ENCODE measurements at places on chromosomes 12 and 14.
A peak's percentile ranks its signal among the peaks of the same experiment; 100 is the strongest.

GRCh38 chr12:58321414-58321813 lies 380.0 kb downstream of the ATP23 start:
- DNase-seq = no peak

DNA sequence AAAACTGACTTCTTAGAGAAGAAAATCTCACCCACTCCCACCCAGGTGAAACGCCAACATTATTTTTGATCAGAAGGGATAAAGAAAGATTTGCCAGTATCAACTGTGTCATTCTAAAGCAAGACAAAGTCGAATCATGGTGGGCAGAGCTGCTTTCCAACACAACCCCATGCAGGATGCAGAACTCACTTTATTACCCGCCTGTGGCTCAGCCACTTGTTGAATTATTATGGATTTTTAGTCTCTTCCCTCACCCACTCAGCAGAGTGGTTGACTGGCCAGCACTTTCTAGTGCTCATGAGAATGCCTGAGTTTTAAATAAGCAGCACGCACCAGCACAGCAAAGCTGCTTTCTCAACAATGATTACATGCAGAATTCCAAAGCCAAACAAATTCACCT lies 32.1 kb downstream of the CRACR2A start:
- no peak for DNase-seq

GRCh38 chr12:50353869-50354593 lies 42.4 kb downstream of the FAM186A start:
- DNase-seq = peak; percentile 28

DNA sequence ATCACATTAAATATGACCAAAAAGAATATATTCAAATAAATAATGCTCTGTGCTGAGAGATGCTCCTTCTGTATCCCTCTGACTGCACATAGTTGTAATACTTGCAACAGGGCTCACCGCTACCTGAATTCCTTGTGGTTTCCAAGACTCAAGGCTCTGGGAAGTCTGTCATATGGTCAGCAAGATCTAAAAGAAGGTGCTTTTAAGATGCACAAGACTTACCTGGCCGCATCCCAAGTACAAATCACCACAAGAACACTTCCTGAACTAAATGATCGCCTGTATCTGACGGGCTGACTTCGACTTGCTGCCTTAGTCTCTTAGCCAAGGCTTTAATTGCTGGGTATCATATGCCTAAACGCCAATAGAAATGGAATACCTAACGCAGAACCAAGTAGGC lies 67.2 kb downstream of the HECTD4 start:
- DNase-seq = peak; percentile 35

DNA sequence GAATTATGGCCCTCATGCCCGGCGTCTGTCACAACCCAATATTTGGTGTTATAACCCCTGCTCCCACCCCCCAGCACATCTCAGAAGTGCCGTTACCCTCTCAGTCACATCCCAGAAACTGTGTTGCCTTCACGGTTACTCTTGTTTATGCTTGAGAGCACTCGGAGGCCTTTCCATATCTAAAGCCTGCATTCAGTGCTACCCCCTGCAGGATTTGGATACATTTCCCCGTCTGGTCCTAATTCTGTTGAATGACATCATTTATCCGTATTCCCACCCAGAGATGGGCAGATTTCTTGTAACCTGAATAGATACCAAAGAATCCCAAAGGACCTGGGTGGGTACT lies 19.1 kb upstream of the FOS start:
- peak; percentile 72 for DNase-seq

- no peak for DNase-seq
These were observed 31.9 kb upstream of the TC2N start for GRCh38 chr14:91899213-91899612.

- DNase-seq = no peak
These were observed 66.8 kb upstream of the SLCO1C1 start for GRCh38 chr12:20628226-20628787.

DNA sequence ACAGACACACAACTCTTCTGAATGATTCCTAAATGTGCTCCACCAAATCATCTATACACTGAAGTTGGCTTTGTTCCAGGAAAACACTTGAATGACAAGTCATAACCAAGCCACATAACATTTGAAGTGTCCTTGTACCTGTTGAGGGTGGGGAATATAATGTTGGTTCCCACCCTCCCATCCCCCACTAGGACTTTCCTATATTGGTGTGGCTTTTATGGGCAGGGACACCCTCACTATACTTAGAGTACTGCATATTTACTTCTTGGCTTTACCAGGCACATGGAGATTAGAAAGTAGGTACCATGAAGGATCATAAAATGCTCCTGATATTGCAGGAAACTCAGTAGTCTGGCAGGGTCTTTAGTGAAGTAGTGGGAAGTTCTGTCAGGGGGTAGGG lies 9.7 kb upstream of the BHLHE41 start:
- DNase-seq = no peak

DNA sequence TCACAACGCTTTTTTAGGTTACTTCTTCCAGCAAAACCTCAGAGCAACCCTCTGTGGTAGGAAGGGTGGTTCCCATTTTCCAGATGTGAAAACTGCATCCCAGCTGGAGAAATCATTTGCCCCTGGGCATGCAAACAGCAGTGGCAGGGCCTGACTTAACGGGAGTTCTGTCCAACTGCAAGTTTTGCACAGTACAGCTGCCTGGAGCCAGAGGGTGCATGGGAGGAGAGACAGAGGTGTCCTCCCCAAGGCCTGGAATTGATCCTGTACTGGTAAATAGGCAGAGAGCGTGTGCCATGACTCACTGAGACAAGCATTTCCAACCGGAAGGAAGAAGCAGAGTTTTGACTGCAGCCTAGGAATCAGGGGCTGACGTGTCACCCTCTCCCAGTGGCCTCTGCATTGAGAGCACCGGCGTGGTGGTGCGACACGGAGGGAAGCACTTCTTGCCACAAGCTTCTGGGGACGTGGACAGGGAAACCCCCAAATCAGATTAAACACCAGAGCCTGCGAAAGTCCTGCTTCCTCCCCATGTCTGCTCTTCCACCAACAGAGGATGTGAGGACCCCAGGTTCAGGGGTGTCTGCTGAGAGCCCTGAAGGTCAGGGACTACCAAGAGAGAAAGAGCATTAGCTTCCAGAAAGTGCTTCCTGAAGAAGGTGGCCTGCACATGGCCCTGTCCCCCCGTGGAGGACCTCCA lies 19.0 kb upstream of the SERPINA4 start:
- peak; percentile 80 for DNase-seq

GRCh38 chr12:4037747-4038312 lies 164.6 kb upstream of the PARP11 start:
- peak; percentile 54 for DNase-seq

DNA sequence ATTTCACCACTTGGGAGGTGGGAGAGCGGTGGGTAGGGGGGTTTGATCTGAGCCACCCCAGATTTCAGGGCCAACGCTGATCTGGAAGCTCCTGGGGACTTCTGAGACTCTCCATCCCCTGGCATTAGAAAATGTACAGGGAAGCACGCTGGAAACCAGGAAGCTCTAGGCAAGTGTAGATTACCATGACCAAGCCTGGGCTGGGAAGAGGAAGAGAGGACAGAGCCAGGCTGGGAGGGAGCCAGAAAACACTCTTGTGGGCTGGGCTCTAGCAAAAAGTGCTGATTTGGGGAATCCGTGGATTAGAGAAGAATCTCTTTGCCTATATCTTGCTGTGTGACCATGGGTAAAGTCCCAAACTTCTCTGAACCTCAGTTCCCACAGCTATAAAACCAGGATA lies 236.7 kb downstream of the BCL11B start:
- DNase-seq = peak; percentile 71

DNA sequence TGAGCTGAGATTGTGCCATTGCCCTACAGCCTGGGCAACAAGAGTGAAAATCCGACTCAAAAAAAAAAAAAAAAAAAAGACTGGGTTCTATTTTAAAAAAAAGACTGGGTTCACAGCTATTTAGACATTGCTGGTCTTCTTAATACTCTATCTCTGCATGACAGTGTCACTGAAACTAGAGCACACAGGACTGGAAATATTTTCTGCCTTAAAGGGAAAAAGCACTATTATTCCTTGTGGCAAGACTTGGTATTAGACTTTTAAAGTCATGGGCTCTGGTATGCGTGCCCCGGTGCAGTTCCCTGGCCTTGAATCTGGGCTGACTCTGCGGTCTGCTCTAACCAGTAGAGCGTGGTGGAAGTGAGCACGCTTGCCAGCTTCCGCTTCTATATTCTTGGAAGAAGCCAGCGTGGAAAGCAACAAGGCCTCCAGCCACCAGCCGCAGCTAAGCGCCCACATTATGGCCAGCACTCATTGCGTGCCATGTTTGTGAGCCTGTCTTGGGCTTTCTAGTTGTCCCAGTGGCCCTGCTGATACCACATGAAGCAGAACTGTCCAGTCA lies 31.3 kb downstream of the PRKAB1 start:
- no peak for DNase-seq

GRCh38 chr14:106308839-106309389 lies 782.5 kb downstream of the TMEM121 start:
- no peak for DNase-seq

GRCh38 chr12:49784756-49785409 lies 43.3 kb downstream of the NCKAP5L start:
- DNase-seq = peak; percentile 73
